ENCODE measurements at places on chromosomes 12 and 14. TPM values are rescaled to one million over a fixed set of nuclear protein-coding genes. Genes with fewer than 3 reads are reported as not detected.
A peak's percentile ranks its signal among the peaks of the same experiment; 100 is the strongest.

Gene B3GNT4
- not detected for total RNA-seq

Gene ASB2
- 297 TPM for total RNA-seq

Gene CIT
- total RNA-seq, result 2.6 TPM

Gene DPF3
- 25.0 TPM for total RNA-seq

DNA sequence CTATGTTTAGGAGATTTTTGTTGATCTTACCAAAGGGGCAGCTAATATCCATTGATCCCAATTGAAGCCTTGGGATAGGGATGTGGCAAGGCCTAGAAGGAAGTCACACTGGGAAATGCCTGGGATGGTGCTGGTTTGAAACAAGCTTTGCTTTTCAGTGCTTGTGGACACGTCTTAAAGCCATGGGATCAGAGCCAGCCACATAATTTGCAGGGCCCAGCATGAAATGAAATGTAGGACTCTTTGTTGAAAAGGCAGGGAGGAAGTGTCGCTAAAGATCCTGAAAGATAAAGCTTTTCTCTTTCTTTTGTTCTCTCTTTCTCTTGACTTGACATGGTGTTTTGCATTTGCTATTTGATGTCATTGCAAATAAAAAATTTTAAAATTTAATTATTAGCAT lies 5.0 kb downstream of the TTC9 start:
- no peak for DNase-seq

- peak; percentile 80 for DNase-seq
These were observed 15.0 kb downstream of the ZFYVE21 start for GRCh38 chr14:103730490-103731035.

- no peak for DNase-seq
These were observed 56.9 kb downstream of the MAP4K5 start for GRCh38 chr14:50475460-50475859.

GRCh38 chr14:35821564-35822411 lies 4.3 kb upstream of the BRMS1L start:
- no peak for DNase-seq

DNA sequence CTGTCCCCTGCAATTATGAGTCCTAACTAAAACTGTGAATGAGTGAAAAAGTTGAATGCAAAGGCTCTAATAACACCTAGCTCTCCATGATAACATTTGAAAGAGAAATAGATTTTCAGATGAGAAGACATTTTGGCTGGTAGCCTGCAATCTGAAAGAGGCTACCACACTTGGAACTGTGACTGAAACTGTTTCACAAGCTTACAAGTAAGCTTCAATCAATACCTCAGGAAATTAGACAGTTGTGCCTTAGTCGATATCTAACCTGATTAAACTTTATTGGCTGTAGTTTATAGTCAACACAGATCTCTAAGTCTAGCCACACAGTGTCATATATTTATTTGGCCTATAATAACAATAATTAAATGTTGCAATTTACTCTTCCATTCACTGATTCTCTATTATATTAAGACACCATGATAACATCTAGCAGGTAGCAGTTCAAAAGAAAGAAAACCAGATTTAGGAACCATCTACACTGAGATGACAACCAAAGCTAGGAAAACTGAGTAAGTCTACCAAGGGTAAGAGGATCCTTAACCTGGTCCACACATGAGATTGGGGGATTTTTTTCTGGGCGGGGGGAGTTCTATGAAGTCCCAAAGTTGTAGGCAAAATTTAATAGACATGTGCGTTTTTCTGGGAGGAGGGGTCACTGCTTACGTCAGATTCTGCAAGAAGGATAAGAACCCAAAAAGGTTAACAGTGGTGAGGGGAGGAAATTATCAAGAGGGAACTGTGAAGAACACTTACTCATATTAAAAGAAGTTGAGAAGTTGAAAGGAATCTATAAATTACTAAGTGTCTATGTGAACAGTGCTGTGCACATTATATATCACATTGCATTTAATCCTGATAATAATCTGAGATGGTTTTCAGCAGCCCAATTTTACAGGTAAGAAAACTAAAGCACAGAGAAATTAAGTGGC lies 65.8 kb downstream of the NUMB start:
- no peak for DNase-seq

DNA sequence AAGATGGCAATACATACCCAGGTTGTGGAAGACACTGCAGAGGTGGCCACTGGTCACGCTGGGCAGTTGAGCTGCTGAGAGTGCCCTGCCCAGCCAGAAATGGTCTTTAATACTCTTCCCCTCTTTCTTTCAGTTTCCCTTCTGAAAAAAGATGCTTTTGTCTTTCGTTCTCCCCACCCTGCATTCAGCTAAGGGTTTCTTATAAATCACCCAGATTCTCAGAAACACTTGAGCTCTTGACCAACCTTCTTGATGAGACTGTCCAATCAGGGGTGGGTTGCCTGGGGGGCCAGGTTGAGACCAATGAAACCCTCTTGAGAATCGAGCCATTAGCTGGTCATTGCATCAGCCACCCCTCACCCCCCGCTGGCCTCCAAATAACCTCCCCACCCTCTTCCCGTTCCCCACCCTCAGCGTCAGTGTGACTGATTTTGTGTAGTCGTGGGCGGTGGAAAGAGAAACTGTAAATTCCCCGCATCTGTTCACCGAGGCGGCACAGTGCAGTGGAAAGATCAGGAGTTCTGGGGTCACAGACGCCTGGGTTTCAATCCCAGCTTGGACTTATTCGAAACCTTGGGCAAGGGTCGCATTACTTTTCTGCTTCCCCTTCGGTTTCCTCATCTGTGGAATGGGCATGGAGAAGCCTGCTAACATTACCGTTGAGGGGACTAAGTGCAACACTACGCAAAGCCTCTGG lies 52.3 kb downstream of the SLC25A47 start:
- peak; percentile 84 for DNase-seq
